ENCODE measurements at places on chromosomes 4 and X.

- DNase-seq, result no peak
Measured at GRCh38 chrX:120036704-120037103, 40.8 kb downstream of the RHOXF2B start.

DNA sequence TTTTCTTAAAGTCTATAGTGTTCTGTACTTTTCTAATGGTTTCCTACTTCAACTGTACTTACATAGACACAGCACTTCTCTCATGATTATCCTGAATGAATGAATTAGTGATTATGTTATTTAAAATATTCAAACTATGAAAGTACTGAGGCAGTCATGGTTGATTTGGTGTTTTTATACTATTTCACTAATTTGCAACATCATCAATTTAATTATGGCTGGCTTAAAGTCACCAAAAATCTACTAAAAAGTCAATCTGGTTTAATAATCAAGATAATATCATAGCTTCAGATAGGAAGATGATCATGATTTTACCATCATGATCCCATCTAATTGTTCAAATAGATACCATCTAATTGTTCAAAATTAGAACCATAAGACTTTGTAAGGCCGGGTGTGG is 16.8 kb upstream of the TMEM131L start:
- no peak for DNase-seq

DNA sequence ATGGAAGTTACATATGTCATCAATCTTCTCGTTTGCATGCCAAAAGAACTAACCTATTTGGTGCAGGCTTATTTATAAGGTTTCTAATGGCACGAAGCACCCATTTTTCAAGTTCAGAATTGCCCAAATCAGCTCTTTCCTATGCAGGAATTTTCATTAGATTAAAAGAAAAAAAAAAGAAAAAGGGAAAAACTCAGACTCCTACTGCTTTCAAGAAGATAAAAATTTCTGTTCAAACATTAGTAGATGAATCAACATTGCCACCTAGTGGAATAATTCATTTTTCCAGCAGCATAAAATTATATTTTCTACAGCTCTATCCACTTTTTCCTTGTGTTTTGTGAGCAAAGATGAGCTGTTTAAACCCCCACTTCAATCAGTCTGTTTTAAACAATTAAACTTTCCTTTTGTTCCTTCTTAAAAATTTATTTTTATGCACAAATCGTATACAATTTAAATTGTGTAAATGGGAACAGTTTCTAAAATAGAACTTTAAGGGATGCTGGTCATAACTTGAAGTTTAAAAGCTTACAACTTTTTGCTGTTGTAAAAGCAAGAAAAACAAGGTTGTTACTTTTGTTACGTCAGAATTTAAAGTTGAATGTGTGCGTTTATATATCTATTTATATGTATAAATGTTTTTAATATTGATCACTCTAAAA is 309.9 kb downstream of the ARAP2 start:
- DNase-seq, result no peak

DNA sequence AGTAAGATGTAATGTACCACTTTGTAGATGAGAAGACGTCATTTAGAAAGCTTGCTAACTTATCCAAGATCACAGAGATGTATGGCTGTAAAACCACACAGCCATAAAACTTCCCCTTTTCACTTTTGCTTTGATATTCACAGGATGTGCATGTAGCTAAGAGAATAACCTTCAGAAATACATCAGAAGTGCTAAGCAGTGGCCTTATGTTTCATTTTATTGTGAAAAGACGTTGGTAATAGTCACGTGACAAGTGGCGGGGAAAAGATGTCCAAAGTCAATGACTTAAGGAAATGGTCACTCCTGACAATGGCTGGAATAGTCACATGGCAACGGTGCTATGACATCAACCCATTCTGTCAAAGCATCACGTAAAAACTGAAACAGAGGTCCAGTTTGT is 12.9 kb upstream of the WDR17 start:
- no peak for DNase-seq

GRCh38 chr4:123819362-123820035 is 422.9 kb downstream of the SPRY1 start:
- DNase-seq, result no peak

DNA sequence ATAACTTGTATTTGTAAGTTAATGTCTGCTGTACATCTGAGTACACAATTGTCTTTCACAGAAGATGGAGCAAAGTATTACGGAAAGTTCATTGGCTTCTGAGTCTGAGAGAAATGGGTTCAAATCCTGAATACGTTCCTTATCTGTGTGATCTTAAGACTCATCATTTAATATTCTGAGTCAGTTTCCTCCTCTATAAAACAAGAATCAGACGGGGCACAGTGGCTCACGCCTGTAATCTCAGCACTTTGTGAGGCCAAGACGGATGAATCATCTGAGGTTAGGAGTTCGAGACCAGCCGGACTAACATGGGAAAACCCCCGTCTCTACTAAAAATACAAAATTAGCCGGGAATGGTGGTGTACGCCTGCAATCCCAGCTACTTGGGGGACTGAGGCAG is 57.8 kb downstream of the APBB2 start:
- DNase-seq, result no peak

GRCh38 chrX:78708262-78708661 is 39.3 kb upstream of the LPAR4 start:
- no peak for DNase-seq

DNA sequence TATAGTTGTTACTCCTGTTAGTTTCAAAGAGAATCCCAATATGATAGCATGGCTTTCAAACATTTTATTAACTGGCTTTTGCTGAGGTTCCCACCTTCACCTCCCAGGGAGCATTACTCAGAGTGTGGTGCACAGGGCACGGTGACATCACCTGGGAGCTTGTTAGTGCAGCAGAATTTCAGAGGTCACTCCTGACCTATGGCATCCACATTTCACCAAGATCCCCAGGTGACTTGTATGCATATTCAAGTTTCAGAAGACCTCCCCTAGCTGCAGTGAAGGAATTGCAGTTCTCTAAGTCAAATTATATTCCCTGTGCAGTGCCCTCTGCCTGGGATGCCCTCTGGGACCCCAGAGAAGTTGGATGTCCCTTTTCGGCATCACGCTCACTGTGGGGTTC is 29.7 kb upstream of the LNX1 start:
- no peak for DNase-seq

DNA sequence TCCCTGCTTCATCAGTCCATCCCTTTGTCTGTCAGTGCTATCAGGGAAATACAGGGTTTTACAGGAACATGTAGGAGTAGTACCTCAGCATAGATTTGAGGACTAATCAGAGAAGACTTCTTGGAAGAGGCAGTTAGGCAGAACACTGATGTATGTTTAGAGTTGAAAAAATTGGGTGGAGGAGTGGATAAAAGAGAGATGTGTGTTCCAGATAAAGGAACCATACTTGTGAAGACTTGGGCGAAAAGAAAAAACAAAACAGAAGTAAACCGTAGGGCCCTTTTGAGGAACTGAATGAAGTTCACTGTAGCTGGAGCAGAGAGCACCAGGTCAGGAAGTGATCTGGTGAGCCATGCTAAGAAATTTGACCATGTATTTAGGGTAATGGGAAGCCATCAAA is 32.3 kb downstream of the AFF1 start:
- no peak for DNase-seq

- no peak for DNase-seq
Measured at GRCh38 chr4:165864271-165864670, 8.8 kb upstream of the TLL1 start.

DNA sequence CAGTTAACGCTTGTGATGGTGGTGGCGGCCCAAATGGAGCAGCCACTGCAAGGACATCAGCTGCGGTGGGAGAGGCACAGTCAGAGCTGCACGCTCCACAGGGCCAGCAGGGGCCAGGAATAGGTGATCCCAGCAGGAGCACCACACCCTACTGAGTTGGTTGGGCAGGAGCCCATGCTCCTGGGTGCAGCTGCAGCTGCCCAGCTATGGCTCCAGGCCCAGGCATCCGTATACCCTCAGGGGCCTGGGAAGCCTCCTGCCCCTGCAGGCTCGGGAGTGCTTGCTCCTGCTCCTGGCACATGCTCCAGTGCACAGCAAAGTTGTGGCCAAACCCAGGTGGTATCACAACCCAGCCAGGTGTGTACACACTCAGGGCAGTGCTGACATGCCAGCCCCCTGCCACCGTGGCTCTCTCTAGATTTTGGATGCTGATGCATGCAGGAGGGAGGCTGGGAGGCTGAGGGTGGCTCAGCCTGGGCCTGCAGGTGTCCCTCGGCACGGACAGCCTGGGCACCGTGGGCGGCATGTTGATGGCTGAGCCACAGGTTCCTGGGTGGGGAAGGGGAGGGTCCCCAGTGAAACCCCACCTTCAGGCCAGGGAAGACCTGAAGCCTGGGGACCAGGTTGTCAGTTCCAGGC is 150.2 kb downstream of the CXXC4 start:
- DNase-seq, result no peak

- DNase-seq, result no peak
Measured at GRCh38 chr4:19379191-19379708, 872.5 kb upstream of the SLIT2 start.

GRCh38 chrX:134524181-134524580 is 64.2 kb downstream of the HPRT1 start:
- no peak for DNase-seq

- DNase-seq, result no peak
Measured at GRCh38 chrX:40303256-40304077, 205.7 kb upstream of the BCOR start.

DNA sequence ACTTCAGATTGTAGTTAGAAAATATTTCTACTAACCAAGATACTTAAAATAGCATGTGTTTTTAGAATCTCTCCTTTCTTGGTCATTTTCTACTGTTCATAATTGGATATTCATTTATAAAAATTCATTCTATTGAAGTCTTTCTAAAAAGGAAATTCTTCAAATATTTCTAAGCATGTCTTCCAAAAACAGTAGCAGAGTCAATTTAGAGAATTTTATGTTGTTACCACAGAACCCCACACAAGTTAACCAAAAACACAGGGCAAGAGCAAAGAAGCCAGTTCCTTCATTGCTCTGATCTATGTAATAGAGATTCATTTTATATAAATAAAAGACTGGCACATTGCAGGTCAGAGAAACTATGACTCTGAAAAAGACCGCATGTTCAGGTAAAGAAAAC is 345.1 kb upstream of the PITX2 start:
- DNase-seq, result no peak

- DNase-seq, result no peak
Measured at GRCh38 chr4:41991916-41992767, 1.8 kb downstream of the SLC30A9 start.

GRCh38 chrX:25968920-25969319 is 169.2 kb upstream of the MAGEB18 start:
- DNase-seq, result no peak

GRCh38 chr4:147778942-147779341 is 47.1 kb downstream of the ARHGAP10 start:
- no peak for DNase-seq

Measured in stimulated activated CD4-positive, alpha-beta T cell treated with anti-CD3 and anti-CD28 coated beads, Interleukin-1b, Interleukin-23, amount 100 ng/mL, for 1 hour (primary cell).